ENCODE measurements at places on chromosomes 12 and 14.

GRCh38 chr12:12722435-12723148 is 5.4 kb downstream of the CDKN1B start:
- peak; percentile 81 for DNase-seq

DNA sequence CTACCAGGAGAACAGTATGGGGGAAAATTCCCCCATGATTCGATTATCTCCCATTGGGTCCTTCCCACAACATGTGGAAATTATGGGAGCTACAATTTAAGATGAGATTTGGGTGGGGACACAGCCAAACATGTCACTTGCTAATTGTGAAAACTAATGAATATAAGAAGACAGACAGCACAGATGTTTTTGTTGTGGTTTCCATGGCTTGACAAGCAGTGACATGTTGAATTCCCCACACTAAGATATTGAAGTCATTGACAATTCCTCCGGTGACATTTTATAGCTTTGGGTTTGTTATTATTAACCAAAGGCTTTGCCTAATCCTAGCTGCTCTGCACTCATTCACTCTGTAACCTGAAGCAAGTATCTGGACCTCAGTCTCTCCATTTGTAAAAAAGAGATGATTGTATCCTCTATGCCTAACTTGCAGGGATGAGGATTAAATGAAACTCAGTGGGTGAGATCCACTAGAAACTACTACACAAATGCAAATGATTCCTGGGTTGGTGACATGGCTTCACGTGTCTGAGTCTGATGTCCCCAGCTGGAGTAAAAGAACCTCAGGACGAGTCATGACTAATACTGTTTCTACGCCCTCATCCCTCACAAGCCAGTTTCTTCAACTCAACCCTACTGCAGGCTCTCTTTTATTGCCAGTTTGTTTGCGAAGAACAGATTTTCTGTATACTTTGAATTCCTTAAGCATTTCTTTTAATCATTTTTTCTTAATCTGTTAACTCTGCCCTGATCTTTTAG is 71.6 kb downstream of the ASCL1 start:
- peak; percentile 13 for DNase-seq

DNA sequence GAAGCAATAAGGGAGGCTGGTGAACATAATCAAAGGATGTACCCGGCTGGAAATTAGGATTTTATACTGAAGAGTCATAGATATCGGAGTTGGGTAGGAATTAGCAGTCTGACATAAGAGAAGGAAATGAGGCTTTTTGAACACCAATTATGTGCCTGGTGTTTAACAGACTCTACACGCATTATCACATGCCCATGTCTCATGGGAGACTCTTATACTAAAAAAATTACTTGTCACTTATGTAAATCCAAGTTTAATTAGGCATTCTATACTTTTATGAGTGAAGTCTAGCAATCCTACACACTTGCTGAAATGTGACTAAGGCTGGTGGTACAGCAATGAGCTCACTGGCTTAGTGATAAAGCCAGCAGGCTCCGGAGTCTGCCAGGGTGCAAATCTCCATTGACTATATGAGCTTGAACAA is 93.5 kb downstream of the NUAK1 start:
- no peak for DNase-seq

GRCh38 chr12:44876544-44877410 is 662 bp upstream of the NELL2 start:
- peak; percentile 95 for DNase-seq

- DNase-seq = no peak
These were observed 160.1 kb downstream of the SUDS3 start for GRCh38 chr12:118536306-118536906.

- no peak for DNase-seq
These were observed 209.5 kb upstream of the DIO3 start for GRCh38 chr14:101351769-101352168.

- DNase-seq = no peak
These were observed 33.8 kb downstream of the SAMD4A start for GRCh38 chr14:54600717-54601109.

- DNase-seq = no peak
These were observed 11.1 kb upstream of the SIVA1 start for GRCh38 chr14:104741803-104742251.

DNA sequence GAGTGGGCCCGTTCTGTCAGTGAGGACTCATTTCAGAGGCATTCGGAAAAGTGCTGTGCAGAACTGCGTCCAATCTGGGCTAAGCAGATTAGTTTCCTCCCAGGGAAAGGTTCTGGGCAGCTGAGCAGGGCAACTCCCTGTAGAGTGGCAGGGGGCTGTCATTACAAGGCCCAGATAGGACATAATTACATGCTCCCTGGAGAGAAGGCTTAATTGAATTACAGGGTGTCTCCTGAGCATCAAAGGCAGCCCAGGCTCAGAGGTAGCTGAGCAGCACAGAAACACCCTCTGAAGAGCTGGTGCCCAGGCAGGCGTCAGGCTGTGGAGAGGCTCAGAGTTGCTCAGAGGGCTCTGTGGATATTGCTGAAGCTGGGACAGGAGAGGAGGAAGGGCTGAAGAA is 36.0 kb downstream of the SLC8A3 start:
- DNase-seq = no peak

GRCh38 chr14:60278350-60278749 is 29.3 kb downstream of the PPM1A start:
- DNase-seq = no peak

DNA sequence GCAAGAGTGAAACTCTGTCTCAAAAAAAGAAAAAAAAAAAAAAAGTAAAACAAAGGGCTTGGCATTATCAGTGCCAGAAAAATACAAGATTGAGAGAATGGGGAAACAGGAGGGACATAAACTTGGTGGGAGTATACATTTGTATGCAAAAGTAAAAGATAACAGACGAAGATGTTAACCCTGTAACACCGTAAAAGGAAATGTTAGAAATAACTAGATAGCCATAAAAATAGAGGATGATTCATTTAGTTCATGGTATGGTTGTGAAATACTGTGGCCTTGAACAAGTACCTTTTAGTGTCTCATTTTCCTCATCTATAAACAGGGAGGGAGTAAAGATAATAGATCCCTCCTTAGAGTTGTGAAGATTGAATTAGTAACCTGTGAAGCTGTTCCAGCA is 33.3 kb downstream of the ATP2A2 start:
- no peak for DNase-seq

DNA sequence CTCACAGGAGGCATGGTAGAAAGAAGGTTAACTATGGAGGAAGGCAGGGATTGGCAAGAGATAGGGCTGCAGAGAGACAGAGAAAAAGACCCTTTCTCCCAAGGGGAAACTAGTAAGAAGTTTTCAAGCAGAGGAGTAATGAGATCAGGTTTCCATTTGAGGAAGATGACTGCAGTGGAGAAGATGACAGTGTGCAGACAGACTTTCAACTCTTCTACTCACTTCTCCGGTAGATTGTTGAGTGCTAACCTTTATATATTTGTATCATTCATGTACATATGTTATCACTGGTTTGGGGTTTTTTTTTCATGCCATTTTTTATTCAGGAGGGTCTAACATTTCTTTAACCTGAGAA is 5.9 kb upstream of the B3GNT4 start:
- DNase-seq = no peak

DNA sequence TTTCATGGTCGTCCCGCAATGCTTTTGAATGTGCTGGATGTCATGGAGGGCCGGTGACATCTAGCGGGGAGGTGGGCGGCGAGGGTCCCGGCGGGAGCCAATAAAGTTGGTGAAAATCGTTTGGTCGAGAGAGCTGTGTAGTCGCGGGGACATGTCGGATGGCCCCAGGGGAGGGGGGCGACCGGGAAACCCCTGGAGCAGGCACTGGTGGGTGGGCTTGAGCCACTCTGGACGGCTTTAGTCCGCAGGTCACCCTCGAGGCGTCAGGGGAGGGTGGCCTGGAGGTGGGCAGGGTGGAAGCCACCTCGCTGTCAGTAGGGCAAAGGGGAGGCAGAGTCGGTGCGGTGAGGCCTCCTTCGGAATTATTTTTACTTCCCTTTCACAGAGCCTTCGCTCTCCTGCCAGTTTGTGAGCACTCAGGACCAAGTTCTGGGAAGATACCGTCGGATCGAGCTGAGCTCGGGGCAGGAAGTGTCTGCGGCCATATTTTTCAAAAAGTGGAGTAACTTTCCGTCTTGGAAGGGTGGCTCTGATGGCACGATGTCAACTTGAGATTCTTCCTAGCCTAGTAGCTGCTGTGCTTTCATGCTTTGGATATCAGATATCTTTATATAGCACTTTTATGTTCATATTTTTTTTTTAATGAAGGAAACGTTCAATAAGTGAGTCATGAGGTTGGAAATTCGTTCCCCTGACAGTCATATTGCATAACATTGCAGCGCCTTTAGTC is 28.2 kb downstream of the WBP11 start:
- peak; percentile 63 for DNase-seq

GRCh38 chr14:54629635-54630360 is 62.9 kb downstream of the SAMD4A start:
- DNase-seq = no peak

DNA sequence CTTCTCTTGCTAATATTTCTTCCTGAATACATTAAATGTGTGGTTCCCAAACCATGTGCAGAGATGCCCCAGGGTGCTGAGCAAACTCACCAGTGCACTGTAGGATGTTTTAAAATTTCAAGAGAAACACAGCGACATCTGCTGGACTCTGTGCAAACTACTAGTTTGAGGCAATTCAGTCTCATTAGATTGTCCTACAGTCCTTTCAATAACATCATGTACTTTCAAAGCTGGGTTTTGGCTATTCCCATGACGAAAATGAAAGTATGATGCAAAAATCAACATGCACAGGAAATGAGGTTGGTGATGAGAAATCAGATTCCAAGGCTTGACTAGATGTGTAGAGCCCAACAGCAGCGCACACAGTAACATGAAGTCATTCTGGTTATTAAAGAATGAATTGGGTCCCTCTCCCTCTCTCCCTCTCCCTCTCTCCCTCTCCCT is 66.3 kb downstream of the CLIP1 start:
- peak; percentile 78 for DNase-seq

GRCh38 chr14:79708426-79709388 is 502.6 kb downstream of the DIO2 start:
- DNase-seq = peak; percentile 22

GRCh38 chr14:32719601-32720000 is 219.1 kb upstream of the NPAS3 start:
- DNase-seq = no peak

GRCh38 chr12:70180130-70180529 is 63.1 kb upstream of the CNOT2 start:
- no peak for DNase-seq

- peak; percentile 88 for DNase-seq
These were observed at the start of gene GPD1 for GRCh38 chr12:50103767-50104321. Gene GPD1, plus strand, starts transcription at chr12:50104008. Its CDS starts 43 bp downstream, at chr12:50104051.

GRCh38 chr12:67697443-67697842 is 48.9 kb downstream of the DYRK2 start:
- DNase-seq = no peak

DNA sequence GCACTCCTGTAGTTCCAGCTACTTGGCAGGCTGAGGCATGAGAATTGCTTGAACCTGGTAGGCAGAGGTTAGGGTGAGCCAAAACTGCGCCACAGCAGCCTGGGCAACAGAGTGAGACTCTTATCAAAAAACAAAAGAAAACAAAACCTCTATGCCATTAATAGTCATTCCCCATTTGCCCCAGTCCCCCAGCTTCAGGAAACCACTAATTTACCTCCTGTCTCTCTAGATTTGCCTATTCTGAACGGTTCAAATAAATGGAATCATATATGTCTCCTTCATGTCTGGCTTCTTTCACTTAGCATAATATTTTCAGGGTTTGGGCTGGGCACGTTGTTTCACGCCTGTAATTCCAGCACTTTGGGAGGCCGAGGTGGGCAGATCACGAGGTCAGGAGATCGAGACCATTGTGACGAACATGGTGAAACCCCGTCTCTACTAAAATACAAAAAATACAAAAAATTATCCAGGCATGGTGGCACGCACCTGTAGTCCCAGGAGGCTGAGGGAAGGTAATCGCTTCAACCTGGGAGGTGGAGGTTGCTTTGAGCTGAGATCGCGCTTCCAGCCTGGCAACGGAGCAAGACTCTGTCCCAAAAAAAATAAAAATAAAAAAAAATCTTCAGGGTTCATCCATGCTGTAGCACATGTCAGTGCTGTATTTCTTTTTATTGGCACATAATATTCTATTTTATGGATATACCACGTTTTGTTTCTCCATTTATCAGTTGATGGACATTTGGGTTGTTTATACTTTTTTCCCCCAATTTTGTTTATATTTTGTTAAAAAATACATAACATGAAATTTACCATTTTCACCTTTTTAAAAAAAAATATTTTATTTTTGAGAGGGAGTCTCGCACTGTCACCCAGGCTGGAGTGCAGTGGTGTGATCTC is 31.9 kb downstream of the KNTC1 start:
- DNase-seq = no peak

GRCh38 chr12:15933751-15934150 is 22.6 kb downstream of the DERA start:
- DNase-seq = no peak

DNA sequence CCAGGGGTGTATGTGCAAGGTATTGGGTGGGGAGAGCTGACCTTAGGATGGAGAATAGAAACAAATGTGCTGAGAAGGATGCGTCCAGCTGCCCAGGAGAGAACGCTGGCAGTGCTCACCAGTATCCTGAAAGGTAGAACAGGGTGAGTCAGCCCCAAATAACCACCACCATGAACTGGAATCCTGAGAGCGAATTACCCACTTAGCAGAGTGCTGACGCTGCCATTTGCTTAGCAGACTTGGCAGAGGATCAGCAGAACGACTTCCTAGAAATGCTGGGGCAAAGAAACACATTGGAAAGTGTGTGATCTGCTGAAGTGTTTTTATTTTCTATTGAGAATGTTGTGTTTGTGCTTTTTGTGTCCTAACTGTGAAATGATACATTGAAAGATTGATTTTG is 213.6 kb downstream of the ADGRD1 start:
- peak; percentile 21 for DNase-seq

- DNase-seq = no peak
These were observed 203.8 kb upstream of the RGS6 start for GRCh38 chr14:71728386-71728785.

GRCh38 chr14:66507181-66507721 is 696 bp upstream of the GPHN start:
- peak; percentile 87 for DNase-seq

DNA sequence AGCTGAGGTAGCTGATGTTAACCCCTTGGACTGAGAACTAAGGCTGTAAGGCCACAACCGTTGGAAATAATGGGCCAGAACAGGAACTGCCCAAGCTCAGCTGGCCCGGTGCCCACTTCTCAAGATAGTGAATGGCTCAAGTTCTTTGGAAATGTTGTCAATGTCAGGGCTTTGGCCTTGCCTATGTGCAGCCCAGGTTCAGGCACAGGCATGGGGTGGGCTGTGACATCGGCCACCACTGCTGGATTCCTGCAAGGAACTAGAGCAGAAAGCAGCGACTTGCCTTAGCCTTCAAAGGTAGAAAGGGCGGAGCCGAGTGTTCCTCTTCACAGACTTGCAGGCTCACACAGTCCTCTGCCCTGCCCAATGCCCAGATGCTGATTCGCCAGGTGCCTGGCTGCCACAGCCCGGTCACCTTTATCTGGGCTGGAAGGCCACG is 291.2 kb downstream of the ZFP36L1 start:
- DNase-seq = no peak

Measured in DMS53 (cell line).